HFFc6 (cell line): ENCODE measurements at places on chromosomes 11 and 22. TPM values are rescaled to one million over a fixed set of nuclear protein-coding genes. Genes with fewer than 3 reads are reported as not detected.

- DNase-seq, result peak; percentile 81
Observed at GRCh38 chr22:20418211-20418788, 19.3 kb downstream of the SCARF2 start.

DNA sequence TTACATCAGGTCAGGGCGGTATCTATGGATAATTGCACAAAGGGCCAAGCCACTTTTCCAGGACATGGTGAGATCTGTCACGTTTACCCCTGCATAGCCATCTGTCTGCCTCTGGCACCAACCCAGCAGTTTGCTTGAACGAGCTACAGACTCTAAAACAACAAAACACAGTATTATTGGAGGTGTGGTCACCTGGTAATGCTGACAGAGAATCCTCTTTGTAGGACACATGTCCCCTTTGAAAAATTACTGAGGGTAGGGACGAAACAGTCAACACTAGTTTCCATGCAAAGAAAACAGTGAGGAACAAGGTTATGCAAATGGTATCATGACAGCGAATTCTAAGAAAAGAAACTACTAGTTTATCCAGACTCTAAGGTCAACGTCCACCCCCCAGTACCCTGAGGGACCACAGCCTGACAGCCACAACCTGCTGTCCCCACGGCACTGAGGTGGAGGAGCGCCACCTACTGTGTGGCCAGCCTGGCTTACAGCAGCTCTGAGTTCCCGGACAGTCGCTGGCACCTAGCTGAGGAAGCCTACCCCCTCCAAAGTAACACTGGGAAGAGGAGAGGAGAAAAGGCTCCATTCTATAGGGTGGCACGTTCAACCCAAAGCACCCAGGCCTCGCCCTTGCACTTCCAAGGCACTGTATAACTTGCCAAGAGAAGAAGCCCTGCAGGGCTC lies 117.4 kb upstream of the BID start:
- DNase-seq, result no peak

GRCh38 chr22:48821727-48822126 lies 1005.9 kb downstream of the BRD1 start:
- DNase-seq, result no peak

SCUBE2 gene
- 0.29 to 1.2 TPM (median 1.1 TPM) in 3 replicates for total RNA-seq

RTN4R gene
- total RNA-seq, result 0.36 to 0.45 TPM (median 0.43 TPM) in 3 replicates

WBP2NL gene
- total RNA-seq, result not detected in 3 replicates

CLDN5 gene
- 0.21 TPM in 1 of 3 replicates, not detected in the others for total RNA-seq
